ENCODE measurements at places on chromosomes 5 and 9. TPM values are rescaled to one million over a fixed set of nuclear protein-coding genes. Genes with fewer than 3 reads are reported as not detected.

Gene POU5F2
- 0.95 TPM for total RNA-seq

Gene HAVCR2
- 0.25 TPM for total RNA-seq

Gene CCDC152
- total RNA-seq, result 0.25 TPM

Gene PCAT7
- 3.8 TPM for total RNA-seq

Gene BARHL1
- total RNA-seq, result not detected

Gene SMIM15
- 58.2 TPM for total RNA-seq

DNA sequence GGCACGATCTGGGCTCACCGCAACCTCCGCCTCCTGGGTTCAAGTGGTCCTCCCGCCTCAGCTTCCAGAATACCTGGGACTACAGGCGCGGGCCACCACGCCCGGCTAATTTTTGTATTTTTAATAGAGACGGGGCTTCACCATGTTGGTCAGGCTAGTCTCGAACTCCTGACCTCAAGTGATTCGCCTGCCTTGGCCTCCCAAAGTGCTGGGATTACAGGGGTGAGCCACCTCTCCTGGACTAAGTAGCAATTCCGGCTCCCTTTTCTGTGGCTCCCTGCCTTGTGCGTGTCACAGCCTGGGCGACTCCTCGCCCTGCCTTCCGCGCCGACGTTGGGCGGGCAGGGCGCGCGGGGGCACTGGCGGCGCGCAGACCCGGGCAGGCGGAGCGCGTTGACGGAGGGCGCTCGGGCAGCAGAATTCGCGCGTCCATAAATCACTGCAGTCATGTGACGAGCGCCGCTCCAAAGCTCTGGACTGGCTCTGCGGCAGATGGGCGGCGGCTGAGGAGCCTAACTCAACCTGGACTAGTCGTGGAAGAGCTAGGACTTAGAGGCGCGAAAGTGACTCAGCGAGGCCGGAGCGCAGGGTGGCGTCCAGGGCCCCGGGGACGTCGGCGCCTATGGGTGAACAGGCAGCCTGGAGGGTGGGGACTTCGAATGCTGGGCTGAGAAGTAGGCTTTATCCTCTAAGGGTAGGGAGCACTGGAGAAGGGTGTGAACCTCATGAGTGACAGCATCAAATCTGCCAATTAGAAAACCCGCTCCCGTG lies 1.4 kb upstream of the CIZ1 start:
- H3K36me3 ChIP-seq, result 0 out of 2 replicates have a peak, but pooled peaks cover 5% of the 10 kb centered on the region
- H3K4me3 ChIP-seq, result peak overlapping the region; percentile 83
- peaks cover 16% of the 10 kb centered on the region for H3K4me1 ChIP-seq
- DNase-seq, result peak; percentile 96
- H3K27me3 ChIP-seq, result no peaks in the 10 kb centered on the region
- peak overlapping the region; percentile 77 for H3K27ac ChIP-seq

- no peaks in the 10 kb centered on the region for H3K36me3 ChIP-seq
- H3K4me3 ChIP-seq, result no peak overlapping the region
- H3K4me1 ChIP-seq, result no peaks in the 10 kb centered on the region
- DNase-seq, result no peak
- H3K27ac ChIP-seq, result no peak overlapping the region
- H3K27me3 ChIP-seq, result peaks cover 89% of the 10 kb centered on the region
These were observed 100.7 kb upstream of the IRX4 start for GRCh38 chr5:1983401-1983800.

- no peaks in the 10 kb centered on the region for H3K36me3 ChIP-seq
- H3K27ac ChIP-seq, result no peak overlapping the region
- no peaks in the 10 kb centered on the region for H3K4me1 ChIP-seq
These were observed 289.6 kb downstream of the FGF10 start for GRCh38 chr5:44099643-44100042.

DNA sequence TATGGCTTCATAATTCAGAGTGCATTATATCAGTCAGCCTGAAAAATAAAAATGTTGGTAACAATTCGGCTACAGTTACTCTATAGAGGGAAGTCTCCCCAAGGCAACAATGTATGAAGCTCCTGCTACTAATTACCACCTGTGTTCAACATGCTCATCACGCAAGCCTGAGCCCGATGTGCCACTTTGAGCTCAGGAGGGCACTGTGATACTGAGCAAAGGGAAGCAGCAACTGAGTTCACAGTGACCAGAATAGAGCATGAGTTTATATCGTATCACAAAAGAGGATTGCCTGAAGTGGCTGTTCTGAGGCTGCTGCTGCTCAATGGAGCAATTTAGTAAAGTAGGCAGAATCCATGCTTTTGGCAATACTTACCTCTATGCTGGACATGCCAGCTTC lies 202.0 kb upstream of the HAPLN1 start:
- H3K36me3 ChIP-seq, result no peaks in the 10 kb centered on the region
- no peak for DNase-seq
- H3K27me3 ChIP-seq, result no peaks in the 10 kb centered on the region

- no peak for DNase-seq
- H3K4me1 ChIP-seq, result no peaks in the 10 kb centered on the region
- no peaks in the 10 kb centered on the region for H3K36me3 ChIP-seq
- H3K4me3 ChIP-seq, result no peak overlapping the region
These were observed 31.7 kb upstream of the ZBTB43 start for GRCh38 chr9:126773004-126773607.

GRCh38 chr9:127612939-127613582 lies 984 bp downstream of the STXBP1 start:
- H3K27ac ChIP-seq, result no peak overlapping the region
- peak; percentile 74 for DNase-seq
- H3K4me3 ChIP-seq, result peak overlapping the region; percentile 61
- no peaks in the 10 kb centered on the region for H3K27me3 ChIP-seq
- H3K4me1 ChIP-seq, result peaks cover 31% of the 10 kb centered on the region

GRCh38 chr5:116557669-116558271 lies 16.9 kb downstream of the SEMA6A start:
- no peak overlapping the region for H3K27ac ChIP-seq
- H3K36me3 ChIP-seq, result no peaks in the 10 kb centered on the region
- no peak for DNase-seq
- no peaks in the 10 kb centered on the region for H3K4me1 ChIP-seq
- no peak overlapping the region for H3K4me3 ChIP-seq
- H3K27me3 ChIP-seq, result peaks cover 16% of the 10 kb centered on the region

Data from PC-9 (cell line).